ENCODE measurements at places on chromosomes 3 and 15.

DNA sequence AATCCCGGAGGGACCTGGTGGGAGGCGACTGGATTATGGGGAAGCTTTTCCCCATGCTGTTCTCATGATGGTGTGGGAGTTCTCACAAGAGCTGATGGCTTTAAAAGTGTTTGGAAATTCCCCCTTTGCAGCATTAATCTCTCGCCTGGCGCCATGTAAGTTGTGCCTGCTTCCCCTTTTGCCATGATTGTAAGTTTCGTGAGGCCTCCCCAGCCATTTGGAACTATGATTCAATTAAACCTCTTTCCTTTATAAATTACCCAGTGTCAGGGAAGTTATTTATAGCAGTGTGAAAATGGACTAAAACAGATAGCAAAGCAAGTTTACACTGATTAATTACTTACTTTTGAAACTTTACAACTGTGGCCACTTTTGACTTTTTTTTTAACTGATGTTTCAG, 10.6 kb upstream of the U2SURP start:
- no peak for DNase-seq

GRCh38 chr3:158279609-158280008, 169.7 kb downstream of the RSRC1 start:
- no peak for DNase-seq

DNA sequence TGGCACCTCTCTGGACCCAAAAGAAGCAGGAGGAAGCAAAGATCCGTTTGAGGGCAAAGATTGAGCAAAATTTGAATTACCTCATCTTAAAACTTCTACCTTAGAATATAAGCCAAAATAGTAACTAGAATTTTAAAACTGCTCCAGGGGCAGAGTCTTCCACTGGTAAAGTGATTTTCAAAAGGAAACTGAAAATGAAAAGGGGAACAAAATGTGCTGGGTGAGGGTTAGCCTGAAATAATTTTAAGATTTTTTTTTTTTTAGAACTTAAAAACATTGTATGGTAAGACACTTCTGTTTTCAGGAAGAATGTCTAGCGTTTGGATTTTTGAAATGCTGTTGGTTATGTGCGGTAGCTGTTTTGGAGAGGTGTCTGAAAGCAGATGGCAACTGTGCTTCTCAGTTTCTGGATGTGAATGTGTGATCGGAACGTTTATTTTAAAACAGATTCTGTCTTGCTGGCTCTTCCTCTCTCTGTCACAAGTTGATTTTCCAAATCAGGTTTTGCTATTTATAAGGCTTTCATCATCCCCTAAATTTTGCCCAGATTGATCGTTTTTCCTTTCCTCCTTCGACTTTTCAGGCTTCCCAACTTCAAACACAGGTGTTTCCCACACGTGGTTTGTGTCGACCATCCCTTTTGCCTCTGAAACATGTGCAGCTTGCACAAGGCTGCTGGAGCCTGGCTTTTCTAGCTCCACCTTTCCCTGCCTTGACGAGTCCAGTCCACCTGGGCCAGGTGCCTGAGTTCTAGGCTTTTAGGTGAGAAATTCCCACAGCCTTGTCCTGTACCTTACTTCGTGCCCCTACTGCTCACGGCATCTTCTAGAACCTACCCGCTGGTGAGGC, 3.3 kb downstream of the LRRK1 start:
- no peak for DNase-seq

DNA sequence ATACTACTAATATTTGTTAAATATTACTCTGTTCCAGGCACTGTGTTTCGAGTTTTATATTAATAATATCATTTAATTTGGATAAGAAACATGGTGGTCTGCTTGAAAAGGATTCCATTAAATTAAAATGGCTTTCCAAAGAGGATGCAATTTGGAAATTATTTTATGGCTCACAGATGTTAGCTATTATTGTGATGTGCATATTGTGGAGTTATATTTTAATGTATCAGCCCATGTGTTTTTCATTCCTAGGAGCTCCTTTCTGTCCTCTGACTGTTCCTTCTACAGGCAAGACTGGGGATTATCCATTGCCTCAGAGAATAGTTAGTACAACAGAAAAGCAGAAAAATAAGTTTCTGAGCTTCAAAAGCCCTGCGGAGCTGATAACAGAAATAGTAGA, 376.7 kb upstream of the PDZRN3 start:
- no peak for DNase-seq
